Adrenal gland (tissue), 19 donors: ENCODE measurements at places on chromosomes 13 and 19.

DNA sequence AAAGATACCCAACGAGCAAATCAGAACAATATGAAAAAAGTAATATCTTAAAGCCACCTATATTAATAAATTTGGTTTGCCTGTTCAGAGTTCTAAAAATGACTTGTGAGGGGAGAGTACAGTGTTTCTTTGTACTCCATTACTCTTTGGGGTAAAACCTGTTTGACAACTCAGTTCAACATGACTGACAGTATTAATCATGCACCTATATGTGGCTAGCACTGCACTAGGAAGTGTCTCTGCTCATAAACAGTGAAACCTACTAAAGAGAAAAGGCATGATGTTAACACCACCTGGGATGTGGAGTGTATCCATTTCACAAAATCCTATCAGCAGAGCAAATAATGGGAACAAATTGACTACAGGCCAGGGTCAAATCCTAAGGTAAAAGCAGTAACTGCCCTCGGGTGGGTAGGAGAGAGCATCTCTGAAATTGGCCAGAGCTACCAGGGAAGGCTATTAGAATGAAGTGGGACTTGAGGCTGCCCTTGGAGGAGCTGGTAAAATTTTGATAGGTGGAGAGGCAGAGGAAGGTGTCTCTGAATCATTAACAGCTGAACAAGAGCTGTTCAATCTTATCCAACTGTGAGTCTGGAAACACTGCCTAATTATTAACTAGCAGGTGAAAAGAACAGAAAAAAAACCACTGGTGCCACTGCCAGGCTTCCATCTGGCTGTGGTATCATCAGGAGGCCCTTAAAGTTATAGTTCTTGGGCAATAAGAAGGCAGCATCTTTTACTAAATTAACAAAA is 365.1 kb downstream of the DNAJC15 start:
- no peak for DNase-seq

- no peak for DNase-seq
These were observed 420.4 kb upstream of the GPC6 start for GRCh38 chr13:92806215-92806614.

DNA sequence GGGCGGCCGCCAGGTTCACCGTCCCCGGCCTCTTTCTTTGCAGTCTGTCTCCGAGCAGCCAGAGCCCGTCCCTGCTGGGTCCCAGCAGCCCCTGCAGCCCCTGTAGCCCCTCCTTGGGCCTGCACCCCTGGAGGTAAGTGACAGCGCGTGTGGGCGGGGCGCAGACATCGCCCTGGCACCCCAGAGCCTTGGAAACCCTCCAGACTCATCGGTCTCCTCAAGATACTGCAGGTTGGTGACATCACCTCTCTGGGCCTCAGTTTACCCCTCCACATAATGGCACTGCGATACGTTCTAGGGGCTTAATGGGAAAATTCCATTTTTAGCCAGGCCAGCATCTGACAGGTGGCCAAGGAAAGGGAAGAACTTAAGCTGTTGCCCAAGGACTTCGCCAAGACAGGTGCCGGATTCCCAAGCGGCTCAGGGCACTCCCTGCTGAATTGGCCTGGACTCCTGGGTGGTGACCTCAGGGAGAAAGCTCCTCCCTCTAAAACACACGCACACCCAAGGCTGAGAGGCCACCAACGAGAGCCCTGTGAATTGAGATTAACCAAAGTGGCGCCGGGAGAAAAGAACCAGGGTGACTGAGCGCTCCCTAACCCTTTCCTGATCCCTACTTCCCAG is 13.1 kb downstream of the MAST3 start:
- DNase-seq = no peak

DNA sequence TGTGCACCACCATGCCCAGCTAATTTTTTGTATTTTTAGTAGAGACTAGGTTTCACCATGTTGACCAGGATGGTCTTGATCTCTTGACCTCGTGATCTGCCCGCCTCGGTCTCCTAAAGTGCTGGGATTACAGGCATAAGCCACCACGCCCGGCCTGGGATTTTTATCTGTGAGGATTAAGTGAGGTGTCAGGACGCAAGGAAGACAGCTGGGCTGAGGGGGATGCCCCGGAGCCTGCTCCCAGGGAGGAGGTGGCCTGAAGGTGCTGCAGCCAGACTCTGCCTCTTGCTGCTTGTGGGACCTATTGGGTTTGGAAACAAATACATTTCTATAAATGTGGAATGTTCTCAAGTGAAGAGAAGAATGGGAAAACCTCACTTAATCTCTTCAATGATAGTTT is 131.6 kb downstream of the OLFM4 start:
- no peak for DNase-seq

DNA sequence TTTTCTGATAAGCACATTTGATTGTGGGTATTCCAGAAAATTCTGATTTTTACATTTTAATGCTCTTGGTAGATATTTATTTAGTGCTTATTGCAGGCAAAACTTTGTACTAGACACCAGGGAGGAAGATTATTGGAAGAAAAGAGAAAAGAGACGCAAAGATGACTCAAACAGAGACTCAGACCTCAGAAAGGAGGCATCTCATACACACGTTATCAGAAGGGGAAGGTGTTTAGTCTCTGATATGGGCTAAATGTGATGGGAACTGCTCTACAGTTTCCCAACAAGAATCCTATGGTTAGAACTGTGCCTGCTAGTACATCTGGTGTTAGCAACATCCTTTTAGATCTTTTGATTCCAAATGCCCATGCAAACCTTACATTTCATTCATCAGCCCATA is 245.6 kb downstream of the KLF5 start:
- no peak for DNase-seq

- no peak for DNase-seq
These were observed 4.1 kb upstream of the C1QTNF9B start for GRCh38 chr13:23901365-23901764.

DNA sequence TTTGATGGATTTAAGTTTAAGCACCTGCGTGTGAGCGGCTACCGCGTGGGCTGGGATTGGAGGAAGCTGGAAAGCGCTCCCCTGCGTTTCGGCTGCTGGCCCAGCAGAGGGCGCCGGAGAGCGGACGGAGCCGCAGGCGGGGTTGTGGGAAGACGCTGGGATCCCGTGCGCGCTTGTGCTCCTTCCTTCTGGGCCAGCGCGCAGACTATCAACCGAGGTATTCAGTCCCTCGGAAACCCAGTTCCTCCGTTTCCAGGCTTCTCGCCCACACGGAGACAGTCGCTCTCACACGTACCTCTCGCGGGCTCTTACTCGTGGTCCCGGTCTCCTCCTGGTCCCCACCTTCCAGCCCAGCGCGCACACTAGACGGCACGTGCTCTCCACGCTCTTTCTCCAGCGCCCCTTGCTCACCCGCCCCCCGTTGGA is 28.8 kb downstream of the EPN1 start:
- DNase-seq = no peak

GRCh38 chr13:34731486-34731885 is 210.6 kb upstream of the NBEA start:
- DNase-seq = no peak

DNA sequence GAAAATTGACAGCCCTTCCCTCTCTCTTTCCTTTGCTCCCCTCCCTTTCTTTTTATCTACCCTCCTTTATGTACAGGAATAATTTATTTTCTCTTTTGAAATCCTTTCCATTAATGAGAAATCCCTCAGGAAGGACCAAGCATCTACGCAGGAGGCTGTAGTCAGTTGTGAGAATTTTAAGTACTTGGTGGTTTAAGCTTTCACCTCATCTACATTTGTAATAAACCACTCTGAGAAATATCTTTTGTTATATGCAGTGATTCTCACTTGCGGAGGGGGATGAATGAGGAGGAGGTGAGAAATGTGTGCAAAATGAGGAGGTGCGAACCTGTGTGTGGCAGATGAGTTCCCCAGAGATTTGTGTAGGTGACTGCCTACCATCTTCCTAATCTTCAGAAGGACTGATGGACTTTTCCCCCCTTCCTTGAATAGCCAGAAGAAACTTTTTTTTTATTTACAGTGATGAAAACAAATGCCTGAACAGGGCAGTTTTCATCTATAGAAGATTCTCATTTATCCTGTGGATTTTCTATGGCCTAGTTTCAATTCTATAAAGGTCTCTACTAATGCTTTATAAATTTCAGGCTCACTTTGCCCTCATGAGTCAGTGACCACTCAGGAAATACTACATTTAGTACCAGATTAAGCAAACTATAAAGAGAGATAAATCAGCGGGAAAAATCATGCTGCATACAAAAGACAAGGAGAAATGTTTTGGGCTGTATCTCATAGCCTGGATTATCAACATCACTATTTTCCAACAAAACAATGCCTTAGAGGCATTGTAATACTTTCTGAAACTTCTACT is 118.3 kb downstream of the LHFPL6 start:
- DNase-seq = no peak

GRCh38 chr13:111339366-111340143 is 19.1 kb downstream of the TEX29 start:
- DNase-seq = no peak
